RWPE1 (cell line): ENCODE measurements at places on chromosomes 5 and 9.

DNA sequence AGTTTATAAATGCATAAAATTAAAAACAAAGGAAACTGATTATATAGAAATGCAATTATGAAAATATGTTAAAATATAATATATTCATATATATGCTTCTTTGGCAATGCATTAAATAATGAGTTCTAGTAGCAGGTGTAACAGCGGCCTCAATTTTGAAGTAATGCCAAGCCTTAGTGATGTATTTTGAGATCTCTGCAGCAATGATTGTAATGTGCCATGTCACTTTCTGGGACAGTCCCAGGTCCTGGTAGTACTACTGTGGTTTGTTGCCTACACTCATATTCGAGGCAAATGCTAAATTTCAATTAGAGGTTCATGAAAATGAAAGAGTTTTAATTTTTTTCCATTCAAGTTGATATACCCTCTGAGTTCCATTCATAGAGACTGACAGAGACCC lies 75.8 kb upstream of the ORM1 start:
- DNase-seq = no peak

DNA sequence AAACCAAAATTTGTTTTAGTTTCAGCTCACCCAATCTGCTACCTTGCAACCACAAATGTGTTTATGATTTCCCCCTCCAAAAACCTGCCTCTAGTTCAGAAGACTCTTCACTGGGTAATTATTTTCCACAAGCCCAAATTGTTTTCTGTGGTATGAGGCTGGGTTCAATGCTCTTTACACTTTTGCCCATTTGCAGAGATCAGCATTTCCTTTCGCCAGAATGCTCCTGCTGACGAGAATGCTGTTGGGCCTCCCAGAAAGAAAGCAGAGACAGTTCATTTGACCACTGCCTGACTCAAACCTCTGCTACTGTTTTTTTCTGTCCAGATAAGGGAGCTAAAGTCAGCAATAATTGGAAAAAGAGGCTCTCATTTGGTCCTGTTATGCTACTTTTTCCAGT lies 427.3 kb downstream of the PDE4D start:
- DNase-seq = no peak

DNA sequence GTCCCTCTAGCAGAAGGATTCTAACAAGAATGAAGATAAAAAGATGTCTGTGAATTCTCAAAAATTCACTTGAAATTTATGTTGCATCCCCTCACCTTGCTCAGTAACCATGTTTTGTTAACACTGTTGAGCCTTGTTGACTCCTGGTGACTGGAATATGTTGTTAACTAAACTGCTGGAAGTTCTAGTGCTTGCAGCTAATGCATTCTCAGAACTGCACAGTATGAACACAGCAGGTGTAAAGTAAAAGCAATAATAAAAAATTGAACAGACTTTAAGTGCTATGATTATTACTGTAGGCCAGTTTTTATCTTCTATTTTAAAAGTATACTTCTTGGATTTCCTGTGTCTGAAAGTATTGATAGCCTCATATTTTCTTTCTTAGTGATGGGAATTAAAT lies 388.7 kb upstream of the PTPRD start:
- no peak for DNase-seq

DNA sequence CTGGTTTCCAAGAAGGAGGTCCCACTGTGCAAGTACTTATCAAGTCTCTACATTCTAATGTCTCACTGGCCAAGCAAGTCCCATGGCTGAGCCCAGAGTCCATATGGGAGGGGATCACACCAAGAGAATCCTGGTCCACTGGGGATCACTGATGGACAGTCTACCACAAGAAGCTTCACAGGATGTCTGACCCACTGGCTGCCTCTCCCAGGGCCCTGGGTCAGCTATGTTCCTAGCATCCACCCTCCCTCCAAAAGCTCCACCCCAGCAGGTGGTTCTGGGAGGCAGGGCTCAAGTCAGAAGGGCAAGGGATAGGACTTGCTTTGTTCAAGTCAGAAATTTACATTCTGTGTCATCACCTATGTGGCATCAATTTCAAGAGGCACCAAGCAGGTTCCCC lies 508.5 kb downstream of the BNC2 start:
- no peak for DNase-seq
